ENCODE measurements at places on chromosomes 13 and 19. TPM values are rescaled to one million over a fixed set of nuclear protein-coding genes. Genes with fewer than 3 reads are reported as not detected.

DNA sequence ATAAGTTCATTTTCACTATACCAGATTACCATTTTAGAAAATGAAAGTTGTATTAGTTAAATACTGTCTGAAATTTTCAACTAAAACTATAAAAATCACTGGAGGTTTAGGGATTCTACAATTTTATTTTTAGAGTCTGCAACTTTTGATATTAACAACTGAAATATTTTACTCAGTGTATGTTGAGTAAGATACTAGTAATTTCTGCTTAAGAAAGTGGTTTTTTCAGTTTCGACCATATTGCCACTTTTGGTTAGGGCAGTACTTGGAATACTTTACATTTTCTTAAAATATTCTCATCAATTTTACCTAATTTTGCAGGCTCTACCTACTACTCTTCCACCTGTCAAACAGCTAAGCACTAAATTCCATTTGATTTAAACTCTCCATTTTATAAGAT, 59.6 kb downstream of the KCNRG start:
- no peak for DNase-seq

GRCh38 chr13:107608736-107609135, 606.6 kb downstream of the LIG4 start:
- no peak for DNase-seq

DNA sequence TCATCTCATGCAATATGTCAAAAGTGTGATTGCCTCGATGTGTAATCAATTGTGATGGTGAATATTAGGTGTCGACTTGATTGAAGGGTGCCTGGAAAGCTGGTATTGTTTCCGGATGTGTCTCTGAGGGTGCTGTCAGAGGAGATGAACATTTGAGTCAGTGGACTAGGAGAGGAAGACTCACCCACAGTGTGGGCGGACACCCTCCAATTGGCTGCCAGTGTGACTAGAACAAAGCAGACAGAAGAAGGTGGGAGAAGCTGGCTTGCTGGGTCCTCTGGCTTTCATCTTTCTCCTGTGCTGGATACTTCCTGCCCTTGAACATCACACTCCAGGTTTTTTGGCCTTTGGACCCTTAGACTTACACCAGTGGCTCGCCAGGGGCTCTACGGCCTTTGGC, 15.5 kb upstream of the CABP5 start:
- no peak for DNase-seq

DNA sequence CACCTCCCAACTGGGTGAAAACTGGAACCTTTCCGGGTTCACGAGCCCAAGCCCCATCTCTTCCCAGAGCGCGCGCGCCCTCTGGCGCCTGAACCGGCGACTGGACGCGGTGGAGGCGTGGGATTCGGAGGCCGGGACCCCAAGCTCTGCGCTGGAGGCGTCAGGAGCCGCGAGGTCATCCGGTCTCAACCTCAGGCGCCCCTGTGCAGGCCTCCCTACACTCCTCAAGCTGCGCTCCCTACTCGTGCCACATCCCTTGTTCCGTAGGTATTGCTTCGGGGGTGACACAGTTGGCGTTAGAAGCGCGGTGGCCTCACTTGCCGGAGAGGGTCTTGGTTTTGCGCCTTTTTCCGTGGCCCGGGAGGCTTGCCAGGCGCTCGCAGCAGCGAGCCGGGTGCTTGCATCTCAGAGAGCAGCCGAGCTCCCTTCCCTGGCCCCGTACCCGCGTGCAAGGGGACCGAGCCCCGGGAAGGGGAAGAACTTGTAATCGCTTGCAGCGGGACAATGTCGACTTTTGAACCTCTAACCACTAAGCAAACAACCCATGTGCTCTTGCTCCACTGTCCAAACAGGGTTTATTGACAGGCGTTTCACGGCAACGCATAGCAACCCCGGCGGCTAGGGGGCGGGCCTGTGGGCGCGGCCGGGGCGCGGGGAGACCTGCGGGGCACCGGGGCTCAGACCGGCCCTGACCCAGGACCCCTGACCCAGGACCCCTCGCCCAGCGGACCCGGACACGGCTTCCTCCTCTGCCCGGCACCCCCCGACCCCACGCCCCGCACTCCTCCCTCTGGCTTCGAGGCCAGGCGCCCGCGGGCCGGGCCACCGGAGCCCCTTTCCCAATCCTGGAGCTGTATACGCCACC, 8.5 kb downstream of the CDX2 start:
- peak; percentile 80 for DNase-seq

The SIGLECL1 gene
- not detected for total RNA-seq

The ZBTB32 gene
- not detected for total RNA-seq

The COL4A1 gene
- 0.12 TPM for total RNA-seq

All from Calu3 (cell line).